ENCODE measurements at places on chromosomes 5 and 9.

- DNase-seq: no peak
Measured at GRCh38 chr9:92429836-92430235, 5.6 kb upstream of the OMD start.

DNA sequence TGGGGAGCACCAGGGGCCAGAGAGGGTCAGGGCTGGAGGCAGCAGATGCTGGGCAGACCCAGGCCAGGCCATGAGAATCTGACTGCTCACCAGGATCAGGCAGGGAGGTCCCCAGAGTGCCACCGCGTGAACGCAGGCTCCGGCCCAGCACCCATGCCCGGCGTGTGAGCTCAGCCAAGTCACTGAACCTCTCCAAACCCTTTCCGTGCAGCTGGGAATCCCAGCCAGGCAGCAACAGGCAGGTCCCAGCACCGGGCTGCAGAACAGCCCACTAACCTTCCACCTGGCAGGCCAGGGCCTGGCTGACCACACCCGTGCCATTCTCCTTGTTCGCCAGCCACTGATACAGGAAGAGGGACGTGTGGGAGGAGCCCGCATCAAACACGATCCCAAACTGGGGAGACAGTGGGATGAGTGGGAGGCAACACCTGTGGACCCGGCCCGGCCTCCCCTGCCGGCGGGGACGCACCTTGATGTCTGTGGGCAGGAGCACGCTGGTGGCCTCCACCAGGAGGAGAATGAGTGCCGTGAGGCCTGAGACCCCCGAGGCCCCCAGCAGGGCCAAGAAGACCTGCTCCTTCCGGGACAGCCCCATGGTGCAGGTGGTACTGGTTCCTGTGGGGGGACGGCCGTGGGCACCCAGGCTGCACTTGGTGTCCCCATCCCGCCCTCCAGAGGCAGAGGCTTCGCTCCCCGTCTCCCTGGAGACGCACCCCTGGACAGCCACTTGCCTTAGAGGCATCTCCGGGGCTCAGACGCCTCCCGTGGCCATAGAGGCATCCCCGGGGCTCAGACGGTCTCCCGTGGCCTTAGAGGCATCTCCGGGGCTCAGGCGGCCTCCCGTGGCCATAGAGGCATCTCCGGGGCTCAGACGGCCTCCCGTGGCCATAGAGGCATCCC is 3.2 kb downstream of the ENTPD8 start:
- no peak for DNase-seq

DNA sequence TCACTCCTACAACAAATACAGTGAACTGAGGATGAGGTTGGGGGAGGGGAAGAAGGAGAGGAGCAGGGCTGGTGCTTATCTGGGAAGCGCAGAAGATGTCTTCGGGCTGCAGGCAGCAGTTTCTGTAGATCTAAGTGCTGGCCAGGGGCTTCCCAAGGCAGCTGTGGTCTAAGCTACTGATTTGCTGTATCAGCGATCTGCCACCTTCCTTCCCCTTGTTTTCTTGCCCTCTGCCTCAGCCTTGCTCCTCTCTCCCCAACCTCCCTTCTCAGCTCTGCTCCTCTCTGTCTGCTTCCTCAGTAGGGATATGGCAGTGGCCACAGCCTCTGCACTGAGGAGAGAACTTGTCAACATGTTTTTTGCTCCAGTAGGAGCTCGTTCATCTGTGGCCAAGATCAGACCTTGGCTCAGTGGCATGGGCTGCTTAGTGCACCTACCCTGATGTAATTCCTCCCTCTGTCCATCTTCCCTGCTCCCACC is 42.8 kb upstream of the IL6ST start:
- DNase-seq: no peak

DNA sequence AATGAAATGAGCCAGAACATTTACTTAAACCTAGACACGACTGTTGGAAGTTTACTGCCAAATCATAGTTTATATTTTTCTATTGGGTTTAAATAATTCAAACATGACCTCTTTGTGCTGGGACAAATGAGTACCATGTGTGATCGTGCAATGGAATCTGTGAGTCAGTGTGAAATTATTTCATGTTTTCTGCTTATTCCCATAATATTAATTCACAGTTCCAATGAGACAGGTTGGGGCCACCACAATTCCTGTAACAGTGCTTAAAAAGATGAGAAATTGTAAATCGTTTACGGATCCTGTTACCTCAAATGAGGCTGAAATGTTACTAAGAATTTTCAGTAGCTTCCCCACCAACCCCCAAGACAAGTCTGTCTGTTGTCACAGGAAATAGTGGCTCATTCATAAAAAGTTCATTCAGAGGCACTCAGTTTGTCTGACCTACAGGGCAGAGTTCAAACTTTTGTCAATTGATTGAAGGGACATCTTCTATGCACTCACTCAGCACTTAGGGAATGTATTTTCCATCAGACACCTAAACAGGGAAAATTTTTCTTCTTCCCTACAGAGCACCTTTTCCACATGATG is 563.9 kb upstream of the ADAMTS16 start:
- DNase-seq: no peak

DNA sequence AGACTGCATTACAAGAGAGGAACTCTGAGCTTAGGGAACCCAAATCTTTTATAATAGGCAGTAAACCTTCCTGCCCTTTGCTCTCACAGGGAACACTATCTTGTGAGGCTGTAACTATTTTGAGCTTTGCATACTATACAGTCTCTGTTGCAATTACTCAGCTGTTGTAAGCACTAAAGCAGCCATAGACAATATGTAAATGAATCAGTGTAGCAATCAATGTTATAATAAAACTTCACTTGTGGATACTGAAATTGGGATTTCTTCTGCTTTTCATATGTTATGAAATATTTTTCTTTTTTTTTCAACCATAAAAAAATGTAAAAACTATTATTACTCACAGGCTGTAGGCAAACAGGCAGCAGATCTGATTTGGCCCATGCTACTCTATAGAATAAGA is 16.7 kb upstream of the UBQLN1 start:
- DNase-seq: no peak

All from GM03348 (cell line).